T-cell (primary cell): ENCODE measurements at places on chromosomes 7 and 10. TPM values are rescaled to one million over a fixed set of nuclear protein-coding genes. Genes with fewer than 3 reads are reported as not detected.

GPAM gene
- 8.6 TPM for total RNA-seq

DNA sequence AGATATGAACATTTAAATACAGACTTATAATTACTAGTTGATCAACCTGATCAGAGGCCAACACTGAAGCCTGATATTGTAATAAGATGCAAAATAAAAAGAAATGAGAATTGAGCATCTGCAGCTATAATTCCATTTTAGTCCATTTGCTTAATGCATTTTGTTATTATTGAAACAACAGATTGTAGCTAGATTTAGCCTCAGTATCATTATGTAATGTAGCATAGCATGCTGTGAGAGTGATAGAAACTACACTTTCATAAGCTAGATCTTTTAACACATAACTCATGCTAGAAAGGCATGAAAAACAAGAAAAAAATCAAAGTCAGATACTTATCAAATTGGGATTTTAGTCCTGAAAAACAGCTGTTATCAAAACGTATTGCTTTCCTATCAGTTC, 292.7 kb upstream of the ADARB2 start:
- no peak for DNase-seq

GRCh38 chr10:6128087-6128486, 39.3 kb downstream of the RBM17 start:
- DNase-seq: no peak

TBX20 gene
- 0.19 TPM for total RNA-seq

DNA sequence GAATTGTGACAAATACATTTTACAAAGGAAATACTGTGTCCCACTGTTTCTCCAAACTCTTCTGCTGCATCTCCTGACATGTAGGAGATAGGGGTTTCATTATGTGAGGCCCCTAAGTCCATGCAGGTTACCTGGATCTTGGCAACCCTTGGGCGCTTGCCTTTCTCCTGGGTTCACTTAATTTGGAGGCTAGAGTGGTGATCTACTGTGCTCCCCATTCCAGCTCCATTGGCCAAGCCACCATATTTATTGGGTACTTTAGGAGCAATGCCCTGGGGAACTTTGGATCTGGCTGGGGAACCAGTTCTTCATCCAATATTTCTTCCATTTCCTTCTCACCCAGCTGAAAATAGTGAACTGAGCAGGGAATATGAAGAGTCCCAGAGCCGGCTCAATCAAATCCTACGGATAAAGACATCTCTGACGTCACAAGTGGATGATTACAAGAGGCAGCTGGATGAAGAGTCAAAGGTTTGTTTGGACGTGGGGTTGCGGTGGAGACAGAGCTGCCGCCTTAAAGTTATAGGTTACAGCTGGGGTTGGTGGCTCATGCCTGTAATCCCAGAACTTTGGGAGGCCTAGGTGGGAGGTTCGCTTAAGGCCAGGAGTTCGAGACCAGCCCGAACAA, 18.5 kb downstream of the MYH16 start:
- no peak for DNase-seq
